Sigmoid colon (tissue), 7 donors: ENCODE measurements at places on chromosomes 12 and 14.

GRCh38 chr12:87274594-87275245, 754.5 kb downstream of the C12orf50 start:
- H3K27ac ChIP-seq = no peak overlapping the region
- H3K4me3 ChIP-seq = no peak overlapping the region
- no peaks in the 10 kb centered on the region for H3K36me3 ChIP-seq
- no peak for DNase-seq

- H3K4me1 ChIP-seq = peaks cover 8% of the 10 kb centered on the region
- no peaks in the 10 kb centered on the region for H3K36me3 ChIP-seq
- H3K27ac ChIP-seq = no peak overlapping the region
- DNase-seq = peak; percentile 65
Observed at GRCh38 chr14:104321088-104321801, 182.9 kb downstream of the KIF26A start.

GRCh38 chr12:62738616-62739015, 196.3 kb downstream of the PPM1H start:
- no peak overlapping the region for H3K4me3 ChIP-seq
- no peaks in the 10 kb centered on the region for H3K4me1 ChIP-seq
- no peaks in the 10 kb centered on the region for H3K36me3 ChIP-seq
- DNase-seq = no peak
- H3K27me3 ChIP-seq = no peaks in the 10 kb centered on the region
- no peak overlapping the region for H3K27ac ChIP-seq

- no peaks in the 10 kb centered on the region for H3K27me3 ChIP-seq
- H3K4me1 ChIP-seq = no peaks in the 10 kb centered on the region
- no peak overlapping the region for H3K4me3 ChIP-seq
- DNase-seq = no peak
- no peak overlapping the region for H3K27ac ChIP-seq
- no peaks in the 10 kb centered on the region for H3K36me3 ChIP-seq
Observed at GRCh38 chr12:127327986-127328385, 939.0 kb upstream of the TMEM132C start.

GRCh38 chr12:7061138-7061537, 620 bp downstream of the C1S start:
- peaks cover 20% of the 10 kb centered on the region for H3K4me1 ChIP-seq
- H3K36me3 ChIP-seq = peaks cover 35% of the 10 kb centered on the region
- peak overlapping the region; percentile 85 for H3K27ac ChIP-seq
- H3K4me3 ChIP-seq = peak overlapping the region; percentile 50

- no peak overlapping the region for H3K27ac ChIP-seq
- no peak overlapping the region for H3K4me3 ChIP-seq
- DNase-seq = no peak
- H3K36me3 ChIP-seq = no peaks in the 10 kb centered on the region
Observed at GRCh38 chr12:70321191-70321590, 44.9 kb upstream of the KCNMB4 start.

GRCh38 chr12:14951851-14952250, 9.6 kb downstream of the ARHGDIB start:
- no peaks in the 10 kb centered on the region for H3K36me3 ChIP-seq
- H3K27ac ChIP-seq = peak overlapping the region; percentile 46
- peaks cover 26% of the 10 kb centered on the region for H3K4me1 ChIP-seq
- no peaks in the 10 kb centered on the region for H3K27me3 ChIP-seq
- H3K4me3 ChIP-seq = no peak overlapping the region

GRCh38 chr12:108773798-108774788, 42.8 kb upstream of the CORO1C start:
- H3K4me1 ChIP-seq = peaks cover 42% of the 10 kb centered on the region
- DNase-seq = peak; percentile 96
- H3K27me3 ChIP-seq = no peaks in the 10 kb centered on the region
- no peak overlapping the region for H3K4me3 ChIP-seq
- no peaks in the 10 kb centered on the region for H3K36me3 ChIP-seq

GRCh38 chr14:96299441-96299840, 43.4 kb downstream of the BDKRB1 start:
- DNase-seq = no peak
- peaks cover 5% of the 10 kb centered on the region for H3K36me3 ChIP-seq
- no peaks in the 10 kb centered on the region for H3K4me1 ChIP-seq
- H3K27me3 ChIP-seq = no peaks in the 10 kb centered on the region
- no peak overlapping the region for H3K4me3 ChIP-seq

DNA sequence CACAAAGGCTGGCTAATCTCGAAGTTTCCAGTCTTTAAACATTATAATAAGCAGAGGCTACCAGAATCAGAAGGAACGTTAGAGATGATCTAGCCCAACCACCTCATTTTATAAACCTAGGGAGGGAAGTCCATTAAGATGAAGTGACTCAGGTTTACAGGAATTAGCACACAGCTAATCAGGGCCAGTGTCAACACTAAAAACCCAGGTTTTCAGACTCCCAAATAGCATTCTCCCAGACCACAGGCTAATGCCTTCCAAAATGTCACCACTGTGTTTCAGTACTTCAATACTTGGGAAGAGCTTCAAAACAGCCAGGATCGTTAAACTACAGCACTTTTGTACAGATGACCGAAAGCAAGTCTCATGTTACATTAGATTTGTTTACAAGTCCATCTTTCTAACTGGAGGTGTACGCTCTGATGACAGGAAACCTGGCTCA, 89.2 kb downstream of the FOXN3 start:
- H3K27ac ChIP-seq = no peak overlapping the region
- no peaks in the 10 kb centered on the region for H3K36me3 ChIP-seq
- DNase-seq = no peak

DNA sequence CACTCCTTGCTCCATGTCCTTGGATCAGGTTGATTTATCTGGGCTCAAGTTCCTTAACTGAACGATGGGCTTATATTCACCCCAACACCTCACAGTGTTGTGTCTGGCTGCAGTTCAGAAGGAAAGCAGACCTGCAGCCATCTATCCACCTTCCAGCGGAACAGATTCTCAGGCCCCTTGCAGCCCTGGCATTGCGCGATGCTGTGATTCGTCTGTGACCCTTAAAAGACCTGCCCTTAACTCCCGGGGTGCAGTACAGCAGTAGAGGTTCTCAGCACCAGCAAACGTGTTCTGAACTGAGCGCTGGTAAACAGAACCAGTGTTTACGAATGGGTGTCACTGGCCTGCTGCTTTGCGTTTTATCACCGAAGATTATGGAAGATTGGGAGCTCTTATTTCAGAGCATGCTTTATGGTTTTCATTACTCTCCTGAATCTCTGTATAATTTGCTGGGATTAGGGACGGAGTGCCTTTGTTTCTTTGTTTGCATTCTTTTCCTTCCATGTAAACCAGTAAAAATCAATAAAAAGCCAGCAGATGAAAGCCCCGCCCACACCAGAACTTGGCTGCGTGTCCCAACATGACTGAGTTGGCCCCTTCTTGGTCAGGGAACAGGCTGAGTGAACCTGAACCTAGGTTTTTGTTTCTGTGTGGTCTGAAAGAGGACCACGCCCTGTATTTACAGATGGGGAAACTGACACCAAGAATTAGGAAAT, 286.7 kb upstream of the CRY1 start:
- no peaks in the 10 kb centered on the region for H3K36me3 ChIP-seq
- H3K4me1 ChIP-seq = no peaks in the 10 kb centered on the region
- no peak overlapping the region for H3K27ac ChIP-seq
- H3K27me3 ChIP-seq = no peaks in the 10 kb centered on the region
- H3K4me3 ChIP-seq = no peak overlapping the region
- DNase-seq = no peak

- H3K27me3 ChIP-seq = no peaks in the 10 kb centered on the region
- no peak overlapping the region for H3K4me3 ChIP-seq
- no peak overlapping the region for H3K27ac ChIP-seq
Observed at GRCh38 chr12:52993558-52993869, 12.7 kb upstream of the EIF4B start.
